Omental fat pad (tissue), 4 donors: ENCODE measurements at places on chromosomes 6 and 20.

GRCh38 chr20:54772893-54773642 is 297.7 kb downstream of the DOK5 start:
- no peak for DNase-seq

DNA sequence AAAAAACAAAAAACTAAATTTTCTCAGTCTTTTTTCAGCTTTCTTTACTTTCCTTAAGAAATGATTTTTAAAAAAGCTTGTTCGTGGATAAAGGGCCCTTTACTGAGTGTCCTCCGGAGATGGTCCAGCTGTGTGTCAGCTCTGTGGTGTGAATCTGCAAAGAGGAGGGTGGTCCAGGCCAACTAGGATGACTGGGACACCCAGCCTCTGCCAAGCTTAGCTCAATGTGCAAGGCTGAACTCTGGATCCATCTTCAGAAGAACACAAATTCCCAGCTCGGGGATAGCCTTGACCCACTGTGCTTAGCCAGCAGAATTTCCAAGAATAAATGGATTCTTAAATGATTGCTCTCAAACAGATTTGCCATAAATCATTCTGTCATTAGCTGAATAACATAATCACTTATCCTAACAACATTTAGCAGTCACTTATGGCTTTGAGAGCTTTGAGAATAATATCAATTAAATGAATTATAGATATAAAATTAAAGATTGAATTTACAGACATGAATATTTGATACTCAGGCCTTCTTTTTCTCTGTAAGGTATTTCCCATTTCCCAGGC is 14.2 kb upstream of the CALHM5 start:
- no peak for DNase-seq

DNA sequence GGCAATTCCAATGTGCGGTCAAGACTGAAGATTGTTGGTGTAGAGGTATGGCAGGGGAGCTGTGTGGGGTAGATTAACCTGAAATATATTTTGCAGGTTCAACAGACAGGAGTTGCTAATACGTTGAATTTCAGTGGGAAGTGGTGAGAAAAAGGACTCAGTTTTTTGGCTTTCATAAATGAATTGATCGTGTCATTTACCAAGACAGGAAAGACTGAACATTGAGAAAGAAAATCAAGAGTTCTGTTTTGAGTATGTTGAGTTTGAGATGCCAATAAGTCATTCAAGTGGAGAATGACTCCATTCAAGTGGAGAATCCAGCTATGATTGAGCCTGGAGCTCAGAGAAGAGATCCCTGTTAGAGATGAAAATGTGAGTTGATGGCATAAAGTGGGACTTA is 31.1 kb downstream of the NFYA start:
- DNase-seq, result no peak

GRCh38 chr6:39830444-39830843 is 38.3 kb downstream of the DAAM2 start:
- no peak for DNase-seq

DNA sequence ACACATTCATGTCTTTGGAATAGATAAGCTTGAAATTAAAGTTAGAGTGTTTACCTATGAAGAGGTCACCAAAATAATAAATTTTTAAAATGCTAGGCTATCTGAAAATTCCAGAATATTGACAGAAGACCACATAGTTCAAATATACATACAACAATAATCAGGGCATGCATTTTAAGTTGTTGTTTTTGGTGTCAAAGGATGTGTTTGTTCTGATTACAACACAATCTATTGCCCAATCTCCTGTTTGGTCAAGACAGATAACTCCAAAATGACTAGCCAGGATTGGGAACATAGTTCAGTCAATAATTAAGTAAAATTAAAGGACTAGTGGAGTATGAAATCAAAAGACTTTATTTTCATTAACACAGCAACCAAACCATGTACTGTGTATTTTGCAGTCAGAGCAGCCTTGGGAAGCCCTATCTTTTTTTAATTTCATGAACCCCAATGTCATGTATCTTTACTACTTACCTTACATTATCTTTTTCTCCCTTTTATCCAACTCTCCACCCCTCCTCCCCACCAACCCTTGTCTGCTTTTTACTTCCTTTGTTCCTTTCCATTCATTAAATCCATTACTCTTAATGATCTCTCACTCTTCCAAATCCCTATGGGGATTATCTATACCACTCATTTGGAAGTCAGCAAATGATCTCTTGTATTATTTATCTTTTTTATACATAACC is 111.2 kb downstream of the CDK19 start:
- DNase-seq, result no peak

DNA sequence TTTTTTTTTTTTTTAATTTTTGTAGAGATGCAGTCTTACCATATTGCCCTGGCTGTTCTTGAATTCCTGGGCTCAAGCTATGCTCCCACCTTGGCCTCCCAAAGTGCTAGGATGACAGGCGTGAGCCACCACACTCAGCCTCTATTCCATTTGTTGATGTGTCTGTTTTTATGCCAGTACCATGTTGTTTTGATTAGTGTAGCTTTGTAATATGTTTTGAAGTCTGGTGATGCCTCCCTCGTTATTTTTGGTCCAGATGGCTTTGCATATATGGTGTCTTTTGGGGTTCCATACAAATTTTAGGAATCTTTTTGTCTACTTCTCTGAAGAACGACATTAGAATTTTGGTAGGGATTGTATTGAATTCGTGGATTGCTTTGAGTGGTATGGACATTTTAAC is 193.2 kb downstream of the ADGB start:
- no peak for DNase-seq

DNA sequence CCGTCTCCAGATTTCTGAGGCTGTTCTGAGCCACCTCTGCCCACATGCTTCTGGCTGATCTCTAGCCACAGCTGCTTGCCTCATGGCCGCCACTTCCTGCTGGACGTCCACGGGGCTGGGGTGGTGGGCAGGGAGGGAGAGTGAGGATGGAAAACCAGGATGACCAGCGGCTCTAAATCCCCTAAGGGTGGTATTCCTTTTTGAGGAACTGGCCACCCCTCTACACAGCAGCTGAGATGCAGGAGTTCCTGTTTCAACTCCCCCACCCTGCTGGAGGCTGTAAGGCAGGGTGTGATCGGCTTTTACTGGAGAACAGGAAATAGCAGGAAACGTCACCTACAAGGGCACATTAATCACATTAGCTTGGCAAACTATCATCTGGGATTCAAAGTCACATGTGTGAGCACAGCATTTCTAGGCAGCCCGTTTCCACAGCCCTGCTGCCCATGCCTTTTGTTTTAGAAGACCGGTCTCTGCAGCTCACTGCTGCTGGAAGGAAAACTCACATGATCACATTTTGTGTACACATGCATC is 181.6 kb upstream of the ECI2 start:
- no peak for DNase-seq

DNA sequence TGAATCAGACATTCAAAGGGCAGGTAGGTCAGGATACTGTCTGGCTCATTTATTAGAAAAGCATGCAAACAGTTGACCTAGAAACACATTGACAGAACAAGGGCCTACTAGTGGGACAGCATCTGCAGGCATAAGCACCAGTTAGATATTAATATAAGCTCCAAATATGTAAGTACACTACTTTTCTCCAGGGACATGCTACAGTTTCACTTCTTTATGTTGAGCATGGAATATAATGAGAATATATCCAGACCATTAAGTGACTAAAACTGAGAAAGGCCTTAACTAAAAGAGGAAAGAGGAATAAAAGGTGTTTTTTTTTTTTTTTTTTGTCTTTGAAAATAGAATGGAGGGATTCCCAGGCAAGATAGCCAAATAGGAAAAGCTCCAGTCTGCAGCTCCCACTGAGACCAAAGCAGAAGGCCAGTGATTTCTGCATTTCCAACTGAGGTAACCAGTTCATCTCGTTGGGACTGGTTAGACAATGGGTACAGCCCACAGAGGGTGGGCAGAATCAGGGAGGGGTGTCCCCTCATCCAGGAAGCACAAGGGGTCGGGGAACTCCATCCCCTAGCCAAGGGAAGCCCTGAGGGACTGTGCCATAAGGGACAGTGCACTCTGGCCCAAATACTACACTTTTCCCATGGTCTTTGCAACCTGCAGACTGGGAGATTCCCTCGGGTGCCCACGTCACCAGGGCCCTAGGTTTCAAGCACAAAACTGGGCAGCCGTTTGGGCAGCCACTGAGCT is 251.6 kb downstream of the PHF3 start:
- DNase-seq, result no peak

DNA sequence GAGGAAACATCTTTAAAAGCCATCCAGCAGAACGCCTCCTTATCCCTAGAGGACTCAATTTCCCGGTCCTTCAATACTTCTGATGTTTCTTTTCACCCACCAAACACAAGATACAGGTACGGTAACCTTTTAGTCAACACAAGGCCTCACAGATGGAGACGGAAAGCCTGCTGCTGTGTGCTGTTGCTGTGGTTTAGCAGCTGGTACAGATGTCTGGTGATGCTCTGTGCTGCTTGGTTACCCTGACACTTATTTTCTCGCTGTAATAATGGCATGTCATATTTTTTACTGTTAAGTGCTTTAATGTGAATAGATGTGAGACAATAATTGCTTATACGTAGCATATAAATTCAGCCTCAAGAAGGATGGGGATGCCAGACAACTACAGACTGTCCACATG is 25.3 kb downstream of the GMDS start:
- no peak for DNase-seq

DNA sequence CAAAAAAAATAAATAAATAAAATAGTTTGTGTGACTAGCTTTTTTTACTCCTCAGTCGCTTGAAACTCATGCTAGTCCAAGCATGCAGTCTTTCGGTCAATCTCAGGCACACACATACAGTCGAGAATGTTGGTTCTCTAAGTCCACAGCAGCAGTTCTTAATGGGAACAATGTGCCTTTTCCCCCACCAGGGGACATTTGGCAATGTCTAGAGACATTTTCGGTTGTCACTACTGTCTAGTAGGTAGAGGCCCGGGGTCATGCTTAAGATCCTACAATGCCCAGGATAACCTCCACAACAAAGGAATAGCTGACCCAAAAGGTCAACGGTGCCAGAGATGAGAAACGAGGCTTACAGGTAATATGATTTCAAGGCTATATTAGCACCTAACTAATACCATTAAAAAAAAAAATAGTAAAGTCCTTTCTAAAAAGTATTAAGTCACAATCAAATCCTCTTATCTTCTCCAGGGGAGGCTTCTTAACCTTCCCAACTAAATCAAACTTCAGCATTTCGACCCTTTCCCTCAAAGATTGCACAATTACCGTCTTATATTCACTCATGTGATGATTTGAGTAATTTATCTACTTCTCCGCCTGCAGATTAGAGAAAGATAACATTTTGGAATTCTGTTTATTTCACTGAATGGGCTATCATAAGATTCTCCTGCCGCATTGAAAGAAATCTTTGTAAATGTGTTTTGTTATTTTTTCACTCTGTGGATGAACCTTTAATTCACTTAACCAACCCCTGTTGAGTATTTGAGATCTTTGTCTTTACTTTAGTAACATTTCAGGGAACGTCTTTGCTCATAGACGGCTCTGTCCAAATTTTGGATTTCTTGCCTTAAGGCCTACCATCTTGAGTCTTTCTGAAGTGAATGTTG is 8.1 kb upstream of the SALL4 start:
- no peak for DNase-seq

GRCh38 chr6:136992113-136992512 is 52.7 kb downstream of the IL20RA start:
- DNase-seq, result no peak

- no peak for DNase-seq
These were observed 318.9 kb downstream of the HDGFL1 start for GRCh38 chr6:22888163-22888752.

- peak; percentile 83 for DNase-seq
These were observed 174.1 kb downstream of the DOK5 start for GRCh38 chr20:54649511-54649962.

DNA sequence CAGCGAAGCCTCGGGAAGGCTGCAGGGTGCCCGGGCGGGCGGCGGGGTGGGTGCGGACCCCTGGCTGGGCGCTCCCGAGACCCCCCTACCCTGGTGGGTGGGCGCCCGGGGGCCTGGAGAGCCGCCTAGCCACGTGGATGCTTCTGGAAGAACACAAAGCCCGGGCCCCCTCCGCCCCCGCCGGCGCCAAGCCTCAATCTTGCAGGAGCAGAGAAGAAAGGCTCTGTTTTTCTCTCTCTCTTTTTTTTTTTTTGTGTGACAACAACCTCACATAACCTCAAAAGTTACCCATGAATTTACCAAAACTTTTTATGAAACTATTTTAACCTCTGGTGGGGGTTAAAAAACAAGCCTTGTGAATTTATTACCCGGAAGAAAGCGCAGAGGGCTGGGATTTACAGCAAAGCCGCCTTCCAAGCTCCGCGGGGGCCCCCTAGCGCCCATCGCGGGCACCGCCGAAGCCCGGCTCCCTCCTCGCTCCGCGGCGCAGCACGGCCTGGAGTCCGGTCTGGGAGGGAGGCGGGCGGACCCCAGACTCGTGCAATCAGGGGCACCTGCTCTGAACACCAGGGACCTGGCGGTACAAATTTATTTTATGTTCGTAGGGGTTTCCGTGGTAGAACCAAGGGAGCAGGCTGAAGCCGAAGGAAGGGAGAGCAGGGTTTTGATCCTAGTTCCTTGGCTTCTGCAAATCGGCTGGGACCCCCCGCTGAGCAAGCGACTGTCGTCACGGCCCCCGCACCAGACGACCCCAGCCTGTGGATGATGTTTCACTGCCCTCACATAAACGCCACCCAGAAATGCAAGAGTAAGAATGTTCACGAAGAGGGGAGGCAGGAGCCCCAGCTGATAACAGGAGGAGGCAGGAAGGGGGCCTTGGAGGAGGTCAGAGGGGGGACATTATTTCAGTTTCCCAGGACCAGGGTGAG is 58.9 kb downstream of the ZNF831 start:
- peak; percentile 57 for DNase-seq

GRCh38 chr6:84756466-84756865 is 7.9 kb downstream of the TBX18 start:
- DNase-seq, result no peak

- no peak for DNase-seq
These were observed 11.6 kb upstream of the SLC2A12 start for GRCh38 chr6:134063966-134064445.

DNA sequence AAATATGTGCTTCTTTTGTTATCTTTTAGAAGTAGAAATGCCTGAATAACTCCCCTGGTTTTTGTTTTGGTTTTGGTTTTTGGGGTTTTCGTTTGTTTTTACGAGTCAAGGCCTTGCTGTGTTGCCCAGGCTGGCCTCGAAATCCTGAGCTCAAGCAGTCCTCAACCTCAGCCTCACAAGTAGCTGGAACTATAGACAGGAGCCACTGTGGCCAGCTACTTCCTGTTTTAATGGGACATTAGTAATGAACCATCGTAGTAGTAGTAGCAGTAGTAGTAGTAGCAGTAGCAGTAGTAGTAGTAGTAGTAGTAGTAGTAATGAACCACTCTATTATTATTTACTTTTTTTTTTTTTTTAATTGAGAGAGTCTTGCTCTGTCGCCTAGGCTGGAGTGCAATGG is 66.0 kb downstream of the UBR2 start:
- DNase-seq, result no peak

DNA sequence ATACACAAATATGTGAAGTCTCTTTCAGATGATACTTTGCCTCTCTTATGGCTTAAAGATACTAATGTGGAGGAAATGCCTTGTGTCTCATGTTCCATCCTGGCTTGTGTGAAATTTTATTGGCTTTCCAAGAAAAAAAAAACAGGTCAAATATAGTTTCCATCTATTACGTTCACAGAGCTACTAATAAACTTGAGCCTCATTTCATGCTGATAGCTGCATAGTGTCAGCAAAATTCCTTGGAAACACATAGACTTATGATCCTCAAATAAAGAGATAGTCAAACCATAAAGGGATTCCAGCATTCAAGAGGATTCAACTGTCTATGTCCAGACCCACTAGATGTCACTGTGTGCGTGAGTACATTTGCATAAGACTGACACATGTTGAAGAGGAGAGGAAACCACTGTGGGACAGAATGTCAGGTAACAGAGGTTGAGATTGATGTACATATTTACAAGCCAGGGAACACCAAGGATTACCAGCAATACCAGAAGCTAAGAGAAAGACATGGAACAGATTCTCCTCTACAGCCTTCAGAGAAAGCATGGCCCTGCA is 266.6 kb downstream of the COL12A1 start:
- DNase-seq, result no peak
